ENCODE measurements at places on chromosomes 3 and 15. TPM values are rescaled to one million over a fixed set of nuclear protein-coding genes. Genes with fewer than 3 reads are reported as not detected.

Gene FBXO40
- total RNA-seq, result not detected

Gene TP63
- 0.57 TPM for total RNA-seq

Gene PP2D1
- not detected for total RNA-seq

Gene CHST13
- total RNA-seq, result 0.98 TPM

Gene ZNF717
- total RNA-seq, result 15.3 TPM

Gene ZCWPW2
- 1.7 TPM for total RNA-seq

Gene LRRC2
- 2.5 TPM for total RNA-seq
